ENCODE measurements at places on chromosomes 3 and 15.
A peak's percentile ranks its signal among the peaks of the same experiment; 100 is the strongest.

- DNase-seq: no peak
These were observed 200.2 kb upstream of the LINGO1 start for GRCh38 chr15:77832874-77833273.

DNA sequence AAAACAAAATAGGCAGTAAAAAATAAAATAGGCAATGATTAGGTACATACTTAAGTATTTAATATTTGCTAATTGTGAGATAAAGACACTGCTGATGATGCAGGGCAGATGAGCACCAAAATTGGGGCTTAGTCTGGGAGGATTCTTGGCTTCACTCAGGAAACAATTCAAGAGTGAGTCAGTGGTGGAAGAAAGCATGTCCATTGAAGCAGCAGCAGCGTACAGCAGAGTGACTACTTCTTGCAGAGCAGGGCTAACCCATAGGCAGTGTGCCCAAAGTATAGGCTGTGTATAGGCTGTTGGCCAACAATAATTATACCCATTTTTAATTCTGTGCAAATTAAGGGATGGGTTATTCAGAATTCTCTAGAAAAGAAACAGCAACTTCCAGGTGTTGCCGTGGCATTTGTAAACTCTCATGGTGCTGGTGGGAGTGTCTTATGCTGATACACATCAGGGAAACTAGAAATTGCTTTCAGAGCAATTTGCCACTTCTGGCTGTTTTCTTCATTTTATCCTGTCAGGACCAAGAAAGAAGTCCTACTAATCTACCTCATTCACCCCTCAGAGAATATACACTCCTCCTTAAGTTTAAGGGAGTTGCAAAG lies 317.3 kb upstream of the NAALADL2 start:
- peak; percentile 41 for DNase-seq

- no peak for DNase-seq
These were observed 10.1 kb upstream of the CAMK1 start for GRCh38 chr3:9779721-9780457.

GRCh38 chr3:176663387-176663786 lies 533.9 kb downstream of the TBL1XR1 start:
- peak; percentile 52 for DNase-seq

GRCh38 chr3:27553886-27554540 lies 69.8 kb upstream of the SLC4A7 start:
- DNase-seq: peak; percentile 52
